Activated naive CD4-positive, alpha-beta T cell treated with anti-CD3 and anti-CD28 coated beads, Interleukin-2, amount 50 U/mL, for 72 hours (primary cell): ENCODE measurements at places on chromosomes 12 and 14.

DNA sequence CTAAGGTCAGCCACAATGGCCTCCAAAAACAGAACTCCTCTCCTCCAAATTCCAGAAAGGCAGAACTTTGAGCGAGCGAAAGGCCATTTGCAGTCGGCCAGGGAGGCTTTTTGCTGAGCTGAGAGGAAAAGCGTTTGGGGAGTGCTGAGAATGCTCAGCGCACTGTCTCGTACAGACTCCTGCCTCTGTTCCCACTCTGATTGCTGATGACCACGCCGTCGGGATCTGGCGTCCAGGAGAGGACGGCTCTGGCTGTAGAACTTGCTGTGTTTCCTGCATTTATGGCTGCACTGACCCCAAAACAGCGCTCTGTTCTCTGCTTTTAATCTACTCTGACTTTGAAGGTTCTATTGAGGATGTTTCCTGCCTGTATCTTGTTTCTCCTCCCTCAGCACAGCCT, 82.4 kb upstream of the WSCD2 start:
- DNase-seq, result no peak

- no peak for DNase-seq
Observed at GRCh38 chr12:10279937-10280336, 27.7 kb upstream of the KLRD1 start.

DNA sequence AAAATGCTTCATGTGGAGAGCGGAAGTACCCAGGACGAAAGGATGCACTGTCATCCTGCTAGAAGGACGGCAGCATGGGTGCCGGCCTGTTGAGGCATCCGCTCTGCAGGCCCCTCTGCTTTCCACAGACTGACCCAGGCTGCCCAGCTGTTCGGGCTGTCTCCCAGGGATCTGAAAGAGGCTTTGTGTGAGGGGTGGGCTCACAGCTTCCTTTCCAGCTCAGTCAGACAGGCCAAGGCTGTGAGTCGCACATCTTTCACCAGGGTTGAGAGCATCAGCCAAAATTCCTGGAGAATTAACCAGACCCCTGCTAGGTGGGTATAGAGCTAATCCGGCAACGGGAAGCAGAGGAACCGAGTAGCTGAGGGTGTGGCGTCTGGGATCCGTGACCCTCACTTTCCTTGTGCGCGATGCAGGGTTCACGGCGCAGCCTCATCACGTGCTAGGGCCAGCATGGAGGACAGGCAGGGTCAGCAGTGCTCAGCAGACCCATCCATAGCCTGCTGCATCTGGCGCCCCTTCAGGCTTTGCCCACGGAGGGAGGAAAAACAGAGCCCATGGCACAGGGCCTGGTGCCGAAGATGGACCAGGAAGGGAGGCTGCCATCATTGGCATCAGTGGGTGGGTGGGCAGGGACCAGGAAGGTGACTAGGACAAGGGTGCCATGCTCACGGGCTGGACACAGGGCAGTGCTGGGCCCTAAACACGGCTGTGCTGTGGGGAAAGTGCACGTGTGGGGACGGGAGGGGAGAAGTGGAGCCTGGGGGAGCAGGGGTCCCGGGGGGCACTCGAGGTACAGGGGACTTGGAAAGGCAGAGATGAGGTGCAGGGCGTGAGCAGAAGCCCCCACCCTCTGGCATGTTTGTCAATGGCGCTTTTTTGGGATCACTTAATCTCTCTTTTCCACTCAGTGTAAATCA, 9.2 kb upstream of the SIVA1 start:
- DNase-seq, result no peak

GRCh38 chr14:78346747-78347146, 176.6 kb downstream of the NRXN3 start:
- DNase-seq, result no peak

GRCh38 chr12:5384015-5384414, 47.9 kb upstream of the NTF3 start:
- DNase-seq, result no peak
